Activated B cell treated with CpG ODN at 0.5 μM for 24 hours (primary cell): ENCODE measurements at places on chromosomes 1 and 21.
A peak's percentile ranks its signal among the peaks of the same experiment; 100 is the strongest.

GRCh38 chr1:169902751-169903150 lies 9.1 kb upstream of the SCYL3 start:
- no peak for DNase-seq

DNA sequence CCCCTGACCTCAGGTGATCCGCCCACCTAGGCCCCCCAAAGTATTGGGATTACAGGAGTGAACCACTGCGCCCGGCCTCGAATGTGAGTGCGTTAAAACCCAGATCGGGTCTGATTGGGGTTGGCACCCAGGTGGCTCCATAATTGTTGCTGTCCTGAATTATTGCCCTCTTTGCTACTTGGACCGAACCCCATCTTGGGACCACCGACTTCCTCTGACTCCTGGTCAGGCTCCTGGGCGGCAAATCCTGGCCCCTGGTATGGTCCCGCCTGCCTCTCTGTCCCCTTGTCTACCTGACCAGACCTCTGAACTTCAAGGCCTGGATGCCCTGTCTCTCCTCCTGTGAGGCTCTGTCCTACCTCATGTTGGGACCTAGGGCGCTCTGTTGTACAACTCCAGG lies 32.8 kb downstream of the L1TD1 start:
- no peak for DNase-seq

- no peak for DNase-seq
Observed at GRCh38 chr1:165254376-165254775, 102.1 kb downstream of the LMX1A start.

- no peak for DNase-seq
Observed at GRCh38 chr21:28893687-28894086, 99.0 kb downstream of the LTN1 start.

- DNase-seq, result no peak
Observed at GRCh38 chr1:168085401-168085872, 51.3 kb downstream of the GPR161 start.

- DNase-seq, result peak; percentile 25
Observed at GRCh38 chr1:2921970-2922686, 99.1 kb upstream of the ACTRT2 start.

DNA sequence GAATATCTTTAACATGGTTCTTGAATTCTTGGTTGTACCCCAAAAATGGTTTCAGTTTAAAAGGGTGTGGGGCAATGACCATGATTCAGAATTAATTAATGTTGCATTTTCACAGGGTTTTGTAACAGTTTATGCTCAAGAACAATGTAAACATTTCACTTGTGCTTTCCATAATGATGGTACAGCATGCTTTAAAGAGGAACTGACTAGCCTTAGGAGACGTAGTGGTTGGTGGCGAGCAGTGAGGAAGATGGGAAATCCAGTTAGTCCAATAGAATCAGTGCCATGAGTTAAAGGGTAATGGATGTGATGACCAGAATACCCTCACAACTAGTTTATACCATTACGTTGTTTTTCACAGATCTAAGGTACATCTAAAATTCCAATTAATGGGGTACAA lies 138.0 kb downstream of the HS2ST1 start:
- DNase-seq, result no peak

DNA sequence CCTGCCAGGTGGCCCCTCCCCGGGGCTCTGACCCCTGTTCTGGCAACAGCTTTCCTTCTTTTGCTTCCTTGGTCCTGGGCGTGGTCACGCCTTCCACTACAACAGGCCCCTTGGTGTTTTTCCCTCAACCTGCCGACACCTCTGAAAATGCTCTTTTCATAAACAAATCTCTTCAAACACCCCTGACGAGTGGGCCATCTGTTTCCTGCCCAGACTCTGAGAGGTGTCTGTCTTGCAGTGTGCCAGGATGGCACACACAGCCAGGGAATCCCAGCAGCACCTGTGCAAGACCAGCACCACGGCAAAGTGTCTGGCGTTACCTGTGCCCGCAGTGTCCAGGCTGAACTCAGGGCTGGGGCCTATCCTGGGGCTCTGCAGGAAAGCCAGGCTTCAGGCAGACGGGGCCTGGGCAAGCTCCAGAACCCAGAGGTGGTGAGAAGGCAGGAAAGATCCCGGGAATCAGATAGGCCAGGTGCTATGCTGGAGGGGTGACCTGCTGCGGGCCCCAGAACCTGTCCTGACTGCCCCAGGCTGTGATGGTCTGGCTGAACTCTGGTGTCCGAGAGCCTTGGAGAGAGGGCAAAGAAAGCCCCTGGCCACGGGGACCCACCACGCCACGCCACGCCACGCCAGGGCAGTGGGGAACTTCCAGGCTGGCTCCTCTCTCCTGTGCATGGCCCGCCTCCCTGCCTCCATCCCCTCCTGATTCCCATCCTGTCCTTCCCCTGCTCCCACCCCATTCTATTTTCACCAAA lies 88.9 kb downstream of the SIK1 start:
- no peak for DNase-seq

DNA sequence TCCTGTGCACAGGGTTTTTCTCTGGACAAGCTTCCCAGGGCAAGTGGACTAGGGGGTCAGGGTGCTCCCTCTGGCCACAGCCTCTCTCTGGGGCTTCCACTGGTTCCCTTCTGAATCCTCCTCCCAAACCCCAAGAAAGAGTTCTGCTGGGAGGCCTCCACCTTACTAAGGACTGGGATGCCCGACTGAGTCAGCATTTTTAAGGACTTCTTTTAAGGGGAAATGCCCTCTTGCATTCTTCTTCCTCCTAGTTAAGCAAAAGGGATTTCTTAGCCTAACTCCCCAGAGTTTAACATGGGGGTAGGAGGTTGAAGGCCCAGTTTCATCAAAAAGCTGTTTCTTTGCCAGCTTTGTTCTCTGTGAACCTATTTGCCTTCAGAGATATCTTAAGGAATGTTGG lies 99.7 kb upstream of the KRTAP19-8 start:
- DNase-seq, result no peak

- no peak for DNase-seq
Observed at GRCh38 chr1:116923421-116923820, 13.7 kb downstream of the PTGFRN start.

GRCh38 chr1:41368366-41368765 lies 7.1 kb downstream of the FOXO6 start:
- DNase-seq, result no peak

- no peak for DNase-seq
Observed at GRCh38 chr1:22876359-22877111, 96.1 kb downstream of the LACTBL1 start.

GRCh38 chr1:224458996-224459395 lies 24.4 kb upstream of the WDR26 start:
- DNase-seq, result no peak

GRCh38 chr1:11114966-11115365 lies 15.3 kb upstream of the EXOSC10 start:
- DNase-seq, result no peak

- no peak for DNase-seq
Observed at GRCh38 chr1:94240822-94241221, 3.4 kb upstream of the ARHGAP29 start.

DNA sequence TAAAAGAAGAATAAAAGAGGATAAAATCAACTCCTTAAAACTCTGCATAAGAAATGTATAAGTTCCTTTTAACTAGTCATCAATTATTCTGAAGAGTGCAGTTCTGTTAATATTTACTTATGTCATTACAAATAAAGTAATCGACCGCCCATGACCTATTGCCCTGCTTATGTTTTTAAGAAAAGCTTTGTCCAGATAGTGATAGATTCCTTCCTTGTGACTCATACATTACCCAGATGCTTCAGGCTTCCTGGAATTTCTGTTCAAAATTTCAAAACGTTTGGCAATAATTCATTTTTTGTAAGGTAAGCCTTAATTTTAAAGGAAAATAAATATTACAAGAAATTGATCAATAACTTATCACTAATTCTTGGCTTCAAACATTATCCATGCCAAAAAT lies 918.2 kb upstream of the ADGRL2 start:
- no peak for DNase-seq

DNA sequence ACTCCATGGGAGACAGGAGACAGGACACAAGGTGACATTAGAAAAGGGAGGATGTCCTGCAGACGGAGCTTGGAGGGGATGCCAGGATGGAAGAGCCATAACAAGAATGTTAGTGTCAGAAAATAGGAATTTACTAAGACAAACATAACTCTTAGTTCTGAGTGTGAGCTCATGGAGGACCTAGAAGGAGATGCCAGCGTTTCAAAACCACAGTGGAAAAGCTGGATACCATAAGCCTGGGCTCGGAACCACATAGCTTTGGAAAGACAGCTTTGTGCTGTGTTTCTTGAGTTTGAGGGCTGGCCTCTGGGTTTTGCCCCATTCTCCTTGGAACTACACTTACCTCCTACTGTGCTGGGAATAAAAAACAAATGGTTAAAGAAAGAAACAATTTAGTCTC lies 128.4 kb downstream of the S1PR1 start:
- no peak for DNase-seq

DNA sequence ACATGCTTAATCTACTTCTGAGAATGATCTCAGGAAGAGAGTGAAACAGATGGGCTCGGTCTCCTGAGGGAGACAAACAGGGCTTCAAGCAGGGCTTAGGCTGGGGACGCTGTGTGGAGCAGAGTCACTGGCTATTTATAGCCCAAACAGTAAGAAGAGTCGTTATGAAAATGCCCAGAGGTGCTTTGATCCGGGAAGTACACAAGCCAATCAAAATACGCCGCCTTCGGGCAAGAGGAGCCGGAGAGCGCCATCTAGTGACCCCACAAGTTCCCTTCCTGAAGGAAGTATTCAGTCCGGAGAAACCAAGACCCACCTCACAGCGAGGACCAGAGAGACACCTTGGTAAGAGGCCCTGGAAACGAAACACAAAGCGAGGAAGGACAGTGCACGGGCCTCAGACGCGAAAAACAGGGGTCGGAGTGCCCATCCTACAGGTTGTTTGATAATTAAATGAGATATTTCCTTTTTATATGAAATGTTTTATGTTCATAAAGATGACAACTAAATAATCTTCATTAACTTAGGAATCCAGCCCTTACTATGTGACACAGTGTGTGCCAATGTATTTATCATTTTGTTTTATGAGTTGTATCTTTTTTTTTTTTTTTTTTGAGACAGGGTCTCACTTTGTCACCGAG lies 25.0 kb upstream of the SCCPDH start:
- DNase-seq, result peak; percentile 62

- no peak for DNase-seq
Observed at GRCh38 chr1:201397675-201398074, 1.4 kb downstream of the LAD1 start.

GRCh38 chr1:90826834-90827233 lies 109.7 kb upstream of the BARHL2 start:
- DNase-seq, result no peak

DNA sequence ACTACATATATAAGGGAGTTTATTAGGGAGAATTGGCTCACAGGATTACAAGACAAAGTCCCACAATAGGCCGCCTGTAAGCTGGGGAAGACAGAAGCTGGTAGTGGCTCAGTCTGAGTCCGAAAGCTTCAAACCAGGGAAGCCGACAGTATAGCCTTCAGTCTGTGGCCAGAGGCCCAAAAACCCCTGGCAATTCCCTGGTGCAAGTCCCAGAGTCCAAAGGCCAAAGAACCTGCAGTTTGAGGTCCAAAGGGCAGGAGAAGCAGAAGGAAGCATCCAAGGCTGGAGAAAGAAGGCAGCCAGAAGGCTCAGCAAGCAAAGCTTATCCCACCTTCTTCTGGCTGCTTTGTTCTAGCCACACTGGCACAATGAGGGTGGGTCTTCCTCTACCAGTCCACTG lies 13.9 kb downstream of the TTLL7 start:
- DNase-seq, result no peak

DNA sequence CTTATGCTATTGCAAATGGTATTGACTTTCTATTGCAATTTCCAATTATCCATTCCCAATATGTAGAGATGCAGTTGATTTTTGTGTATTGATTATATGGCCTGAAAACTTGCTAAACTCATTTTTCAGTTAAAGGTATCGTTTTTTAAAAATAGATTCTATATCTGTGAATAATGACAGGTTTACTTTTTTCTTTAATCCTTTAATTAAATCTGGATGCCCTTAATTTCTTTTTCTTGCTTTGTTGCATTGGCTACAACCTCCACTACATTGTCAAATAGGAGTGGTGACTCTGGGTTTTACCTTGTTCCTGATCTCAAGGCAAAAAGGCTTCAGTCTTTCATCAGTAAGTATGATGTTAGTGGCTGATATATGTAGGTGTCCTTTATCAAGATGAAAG lies 522.4 kb downstream of the MATN1 start:
- DNase-seq, result no peak

DNA sequence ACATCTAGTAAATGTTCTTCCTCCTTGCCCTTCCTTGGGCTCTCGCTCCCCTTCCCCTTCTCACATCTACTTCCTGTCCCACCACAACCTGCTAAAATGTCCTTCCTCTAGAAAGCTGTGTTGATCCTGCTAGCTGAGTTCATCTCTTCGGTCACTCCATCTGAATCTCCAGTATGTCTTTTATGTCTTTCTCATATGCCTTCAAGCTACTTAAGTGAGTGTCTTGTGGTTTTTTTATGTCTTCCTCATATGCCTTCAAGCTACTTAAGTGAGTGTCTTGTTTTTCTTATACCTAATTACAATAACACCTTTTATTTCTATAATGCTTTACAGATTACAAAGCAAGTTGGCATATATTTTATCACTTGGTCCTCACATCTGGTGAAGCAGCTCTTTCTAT lies 33.9 kb downstream of the CSF1 start:
- DNase-seq, result no peak
